ENCODE measurements at places on chromosomes 1 and 21.

- peak; percentile 40 for DNase-seq
These were observed 894 bp downstream of the EPB41 start for GRCh38 chr1:28915031-28915895.

DNA sequence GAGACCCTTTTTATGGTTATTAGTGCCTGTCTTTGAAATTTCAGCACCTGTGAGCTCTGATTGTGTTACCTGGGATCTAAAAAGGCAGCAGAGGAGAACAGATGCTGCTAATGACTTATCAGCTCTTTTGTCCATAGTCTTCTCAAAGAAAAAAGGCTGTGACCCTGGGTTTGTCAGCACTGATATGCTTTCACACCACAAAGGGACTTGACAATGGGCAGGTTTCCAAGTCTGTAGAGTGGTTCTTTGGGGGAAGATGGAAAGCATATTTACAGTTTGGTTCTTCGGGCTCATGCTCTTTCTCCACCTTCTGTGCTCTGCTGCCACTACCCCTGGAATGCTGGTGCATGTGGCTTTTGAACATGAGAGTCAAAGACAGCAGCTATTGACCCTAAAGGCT, 32.0 kb downstream of the DNAJC6 start:
- DNase-seq: no peak

- no peak for DNase-seq
These were observed 47.7 kb downstream of the NTPCR start for GRCh38 chr1:232998138-232998537.

DNA sequence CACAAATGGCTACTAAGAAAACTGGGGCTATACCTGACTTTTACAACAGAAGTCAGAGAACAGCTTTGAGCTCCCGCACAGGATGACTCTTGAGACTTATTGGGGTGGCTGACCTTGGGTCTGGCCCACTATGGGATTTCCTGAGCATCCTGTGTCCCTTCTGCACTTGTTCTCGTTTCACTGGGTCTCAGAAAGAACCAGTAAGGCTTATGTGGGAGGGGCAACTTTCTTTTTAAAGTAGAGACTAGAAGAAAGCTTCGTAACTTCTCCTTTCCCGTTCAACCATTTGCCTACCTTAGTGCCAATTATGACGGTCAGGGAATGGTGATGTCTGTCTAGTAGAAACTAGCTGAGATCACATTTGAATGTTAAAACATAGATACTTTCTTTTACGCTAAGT, 59.5 kb upstream of the C1orf105 start:
- no peak for DNase-seq

DNA sequence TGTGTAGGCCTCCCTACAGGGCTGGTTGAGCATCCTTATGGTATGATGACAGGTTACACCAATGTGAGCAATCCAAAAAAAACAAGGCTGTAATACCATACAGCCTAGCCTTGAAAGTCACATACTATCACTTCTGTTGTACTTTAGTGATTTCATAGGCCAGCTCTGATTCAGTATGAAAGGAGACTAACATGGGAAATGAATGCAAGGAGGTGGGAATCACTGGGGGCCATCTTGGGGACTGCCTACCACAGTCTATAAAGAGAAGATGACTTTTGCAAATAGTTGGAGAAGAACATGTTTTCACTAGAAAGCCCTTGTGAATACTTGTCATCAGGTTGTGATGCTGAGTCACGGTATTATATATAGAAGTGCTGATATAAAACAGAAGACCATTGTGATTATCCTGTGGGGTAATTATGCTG, 270.7 kb downstream of the S1PR1 start:
- no peak for DNase-seq

GRCh38 chr1:145782272-145783099, 41.4 kb downstream of the RNF115 start:
- DNase-seq: no peak

DNA sequence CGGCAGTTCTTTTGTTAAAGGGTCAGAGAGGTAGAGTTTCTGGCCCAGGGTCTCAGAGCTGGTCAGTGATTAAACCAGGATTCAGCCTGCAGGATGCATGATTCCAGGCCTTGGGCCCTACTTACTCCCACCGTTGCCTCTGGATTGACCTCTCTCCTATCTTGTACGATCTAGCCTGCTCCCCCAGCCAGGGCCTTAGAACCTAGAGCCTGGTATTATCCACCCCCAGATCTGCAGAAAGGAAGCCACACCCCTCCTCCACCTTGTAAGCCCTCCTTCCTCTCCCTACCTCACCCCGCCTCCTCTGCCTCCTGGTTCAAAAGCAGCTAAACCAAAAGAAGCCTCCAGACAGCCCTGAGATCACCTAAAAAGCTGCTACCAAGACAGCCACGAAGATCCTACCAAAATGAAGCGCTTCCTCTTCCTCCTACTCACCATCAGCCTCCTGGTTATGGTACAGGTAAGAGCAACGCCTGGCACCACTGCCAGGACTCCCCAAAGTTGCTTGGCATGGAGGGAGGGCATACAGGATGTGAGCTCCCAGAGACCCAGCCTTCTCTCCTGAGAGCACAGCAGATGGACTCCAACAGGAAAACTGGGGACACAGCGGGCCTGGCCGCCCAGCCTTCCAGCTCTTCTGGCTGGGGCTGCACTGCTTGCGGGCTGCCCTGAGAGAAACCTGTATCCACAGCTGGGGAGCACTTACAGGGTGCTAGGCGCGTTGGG, at the start of gene CD52:
TSS of gene CD52 (plus strand) at position 347 of the 726 bp plus-strand sequence. CDS start at position 407, 60 bp downstream.
- DNase-seq: no peak

- DNase-seq: peak; percentile 28
These were observed 543 bp downstream of the TMEM9 start for GRCh38 chr1:201153474-201154388.

DNA sequence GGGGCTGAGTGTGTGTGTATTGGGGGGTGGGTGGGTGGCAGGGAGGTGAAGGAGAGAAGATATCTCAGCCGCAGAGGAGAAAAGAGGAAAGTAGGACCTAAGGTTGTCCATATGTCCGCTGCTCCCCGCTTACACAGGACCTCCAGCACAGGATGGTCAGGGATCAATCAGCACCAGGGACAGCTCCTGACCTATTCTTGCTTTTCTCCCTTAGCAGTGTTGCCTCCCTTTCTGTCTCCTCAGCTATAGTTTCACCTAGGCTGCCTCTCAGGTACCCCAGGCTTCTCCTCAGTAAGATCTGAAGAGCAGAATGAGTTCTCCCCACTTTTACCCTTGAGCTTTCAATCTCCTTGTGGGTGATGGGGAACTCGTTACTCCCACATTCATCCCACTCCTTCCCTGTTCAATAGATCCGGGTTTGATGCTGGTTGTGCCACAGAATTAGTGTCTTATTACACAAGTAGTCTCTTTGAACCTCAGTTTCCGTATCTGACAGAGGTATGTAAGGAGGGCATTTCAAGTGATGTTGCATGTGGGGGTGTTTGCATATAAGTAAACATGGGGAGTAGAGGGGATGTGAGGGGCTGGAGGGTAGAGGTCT, 1.4 kb upstream of the DPH2 start:
- DNase-seq: no peak

DNA sequence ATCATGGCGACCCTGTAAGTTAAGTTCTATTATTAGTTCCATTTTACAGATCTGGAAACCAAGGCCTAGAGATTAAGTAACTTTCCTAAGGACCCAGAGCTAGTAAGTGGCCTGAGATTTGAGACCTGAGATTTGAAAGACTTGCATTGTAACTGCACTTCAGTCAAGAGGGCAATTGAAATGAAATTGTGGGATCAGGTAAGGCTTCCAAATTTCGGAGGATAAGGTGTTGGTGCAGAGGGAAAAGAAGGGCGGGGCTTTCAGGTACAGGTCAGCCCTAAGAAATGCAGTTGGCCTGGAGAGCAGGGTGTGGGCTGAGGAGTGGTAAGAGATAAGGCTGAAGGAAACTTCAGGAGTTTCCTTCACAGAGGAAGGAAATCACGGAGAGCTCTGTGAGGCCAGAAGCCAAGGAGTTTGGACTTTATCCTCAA, 51.1 kb downstream of the SLC16A1 start:
- DNase-seq: no peak

DNA sequence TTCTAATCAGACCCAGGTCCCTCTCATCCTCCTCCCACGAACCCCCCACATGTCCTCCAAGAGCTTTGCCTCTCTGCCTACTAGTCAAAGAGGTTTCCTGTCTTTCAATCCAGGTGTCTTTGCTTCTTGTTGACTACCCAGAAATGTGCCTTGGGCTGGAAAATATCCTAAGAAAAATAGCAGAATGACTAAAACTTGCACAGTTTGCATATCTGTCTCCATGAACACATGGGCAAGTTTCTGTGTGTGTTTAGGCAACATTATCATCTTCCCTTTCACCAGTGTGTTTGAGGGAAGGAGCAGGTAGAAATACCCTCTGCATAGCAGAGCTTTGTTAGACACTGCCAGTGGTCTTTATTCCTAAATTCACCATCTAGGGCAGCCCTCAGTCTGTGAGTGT, 1.5 kb downstream of the C1orf116 start:
- DNase-seq: no peak

GRCh38 chr1:52967666-52968065, 40.6 kb downstream of the SCP2 start:
- no peak for DNase-seq

DNA sequence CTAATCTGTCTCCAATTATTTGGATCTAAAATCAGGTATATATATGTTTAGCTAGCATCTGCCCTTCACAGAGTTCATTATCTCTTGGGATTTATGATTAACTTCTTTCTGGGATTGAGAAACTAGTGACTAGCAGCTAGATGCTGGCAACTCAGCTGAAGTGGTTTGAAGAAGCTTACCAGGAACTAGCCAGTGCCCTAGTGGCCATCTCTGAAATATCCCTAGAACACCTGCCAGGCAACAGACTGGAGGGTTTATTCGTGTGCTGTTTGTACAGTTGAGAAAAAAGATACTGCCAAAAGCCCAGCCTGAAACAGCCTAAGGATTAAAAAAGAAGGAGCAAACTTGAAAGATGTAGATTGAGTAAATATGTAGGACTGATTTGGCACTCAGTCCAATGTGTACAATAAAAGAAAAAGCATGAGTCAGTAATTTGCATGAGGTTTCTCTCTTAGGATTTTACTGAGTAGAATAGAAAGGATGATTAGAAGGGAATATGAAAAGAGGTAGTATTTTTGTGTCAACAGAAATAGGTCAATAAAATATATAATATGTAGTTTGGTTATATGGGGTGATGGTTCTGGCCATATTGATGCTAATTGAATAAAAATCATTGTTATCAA, 1144.6 kb upstream of the ADGRL2 start:
- DNase-seq: peak; percentile 46

GRCh38 chr1:196152086-196152485, 456.2 kb downstream of the KCNT2 start:
- no peak for DNase-seq

DNA sequence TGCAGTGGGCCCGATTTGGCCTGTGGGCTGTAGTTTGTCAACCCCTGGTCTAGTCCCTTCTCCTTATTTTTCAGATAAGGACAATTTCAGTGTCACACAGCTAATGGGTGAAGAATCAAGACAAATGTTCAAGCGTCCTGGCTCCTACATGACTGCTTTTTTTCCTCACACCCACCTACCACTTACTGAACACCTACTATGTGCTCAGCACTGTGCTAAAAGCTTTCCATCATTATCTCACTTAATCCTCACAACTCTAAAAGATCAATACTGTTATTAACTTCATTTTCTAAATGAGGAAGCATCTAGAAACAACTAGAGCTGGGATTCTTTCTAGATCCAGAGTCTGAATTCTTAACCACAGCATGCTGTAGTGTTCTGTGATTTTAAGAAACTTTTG, 68.5 kb upstream of the EFHD2 start:
- no peak for DNase-seq

- DNase-seq: peak; percentile 63
These were observed 80.5 kb upstream of the BMP8A start for GRCh38 chr1:39410915-39411436.

DNA sequence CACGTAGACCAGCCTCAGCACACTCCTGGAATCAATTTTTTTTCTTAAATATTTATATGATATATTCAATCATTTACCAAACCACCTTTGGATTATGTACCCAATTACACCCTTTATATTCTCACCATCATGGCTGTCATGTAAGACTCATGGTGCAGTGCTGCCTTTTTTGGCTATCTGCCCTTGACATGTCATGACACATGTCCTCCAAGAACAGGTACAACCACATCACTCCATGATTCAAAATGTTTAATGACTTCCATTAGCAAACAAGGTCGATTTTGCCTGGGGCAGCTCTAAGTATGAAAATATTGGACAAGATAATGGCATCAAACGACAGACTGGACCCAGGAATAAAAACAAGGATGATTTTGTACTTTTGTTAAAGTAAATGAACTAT, 861.1 kb upstream of the ADAMTS5 start:
- no peak for DNase-seq

DNA sequence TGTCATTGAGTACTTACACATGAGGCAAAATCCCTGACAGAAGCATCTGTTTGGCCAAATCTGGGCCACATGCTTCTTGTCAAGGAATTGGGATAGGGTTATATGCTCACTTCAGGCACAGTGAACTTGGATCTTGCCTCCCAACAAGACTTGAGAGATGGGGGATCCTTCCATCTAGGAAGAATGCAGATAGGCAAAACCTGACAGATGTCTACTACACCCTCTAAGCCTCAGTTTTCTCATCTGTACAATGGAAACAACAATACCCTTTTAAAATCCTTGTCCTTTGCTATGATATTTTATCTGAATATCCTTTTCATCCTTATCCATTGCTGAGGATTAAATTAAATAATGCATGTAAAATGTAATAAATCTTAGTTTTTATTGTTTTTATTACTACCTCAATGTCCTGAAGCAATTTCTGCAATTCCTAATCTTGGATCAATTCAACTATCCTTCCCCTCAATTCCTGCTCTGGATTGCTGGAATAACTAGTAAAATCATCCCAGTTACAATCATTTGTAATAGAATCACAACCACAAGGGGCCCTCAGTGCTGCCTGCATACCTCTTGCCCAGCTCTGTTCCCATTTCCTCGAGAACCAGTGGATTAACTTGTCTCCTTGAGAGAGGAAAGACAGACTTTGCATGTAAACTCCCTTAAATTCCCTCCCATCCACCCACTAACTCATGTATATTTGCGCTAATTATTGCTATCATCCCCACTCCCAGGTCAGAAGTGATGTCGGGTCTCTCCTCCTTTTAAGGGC, 8.1 kb upstream of the XPR1 start:
- DNase-seq: peak; percentile 21

DNA sequence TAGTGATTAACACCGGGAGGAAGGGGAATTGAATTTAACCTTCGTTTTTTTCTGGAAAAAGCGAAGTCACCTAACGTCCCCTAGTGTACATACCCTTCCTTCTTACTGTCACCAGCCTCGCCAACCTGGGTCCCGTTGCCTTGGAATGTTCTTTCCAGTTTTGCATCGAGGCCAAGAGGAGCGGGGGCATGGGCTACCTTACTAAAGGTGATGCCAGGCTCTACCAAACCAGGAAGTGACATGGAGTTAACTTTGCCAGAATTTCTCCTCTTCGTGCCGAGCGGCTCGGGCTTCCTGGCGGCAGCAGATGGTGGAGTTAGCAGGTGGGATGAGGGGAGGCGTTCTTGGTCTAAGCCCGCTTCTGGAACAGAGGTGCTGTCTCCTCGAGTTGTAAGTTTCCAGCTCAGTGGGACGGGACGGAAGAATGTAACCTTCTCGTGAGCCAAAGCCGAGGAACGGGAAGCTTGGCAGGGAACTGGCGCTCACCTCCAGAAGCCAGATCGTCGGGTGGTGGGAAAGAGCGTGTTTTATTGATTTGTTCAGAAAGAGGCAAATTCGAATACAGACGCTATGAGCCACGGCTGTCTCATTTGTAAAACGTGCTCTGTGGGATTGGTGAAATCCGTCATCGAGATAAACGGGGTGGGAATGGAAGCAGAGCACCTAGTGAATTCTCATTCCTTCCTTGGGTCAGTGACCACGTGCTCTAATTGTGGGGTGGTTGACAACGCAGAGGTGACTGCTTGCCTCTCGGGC, 486 bp downstream of the NIPAL3 start:
- no peak for DNase-seq
